Activated CD4-positive, alpha-beta memory T cell treated with anti-CD3 and anti-CD28 coated beads for 36 hours (primary cell): ENCODE measurements at places on chromosomes 3 and 15. TPM values are rescaled to one million over a fixed set of nuclear protein-coding genes. Genes with fewer than 3 reads are reported as not detected.

Gene IL16
- 58.8 TPM for total RNA-seq

Gene BTLA
- 18.7 TPM for total RNA-seq

Gene ARRDC4
- total RNA-seq: 0.29 TPM

Gene CADM2
- not detected for total RNA-seq

Gene CPA3
- not detected for total RNA-seq

DNA sequence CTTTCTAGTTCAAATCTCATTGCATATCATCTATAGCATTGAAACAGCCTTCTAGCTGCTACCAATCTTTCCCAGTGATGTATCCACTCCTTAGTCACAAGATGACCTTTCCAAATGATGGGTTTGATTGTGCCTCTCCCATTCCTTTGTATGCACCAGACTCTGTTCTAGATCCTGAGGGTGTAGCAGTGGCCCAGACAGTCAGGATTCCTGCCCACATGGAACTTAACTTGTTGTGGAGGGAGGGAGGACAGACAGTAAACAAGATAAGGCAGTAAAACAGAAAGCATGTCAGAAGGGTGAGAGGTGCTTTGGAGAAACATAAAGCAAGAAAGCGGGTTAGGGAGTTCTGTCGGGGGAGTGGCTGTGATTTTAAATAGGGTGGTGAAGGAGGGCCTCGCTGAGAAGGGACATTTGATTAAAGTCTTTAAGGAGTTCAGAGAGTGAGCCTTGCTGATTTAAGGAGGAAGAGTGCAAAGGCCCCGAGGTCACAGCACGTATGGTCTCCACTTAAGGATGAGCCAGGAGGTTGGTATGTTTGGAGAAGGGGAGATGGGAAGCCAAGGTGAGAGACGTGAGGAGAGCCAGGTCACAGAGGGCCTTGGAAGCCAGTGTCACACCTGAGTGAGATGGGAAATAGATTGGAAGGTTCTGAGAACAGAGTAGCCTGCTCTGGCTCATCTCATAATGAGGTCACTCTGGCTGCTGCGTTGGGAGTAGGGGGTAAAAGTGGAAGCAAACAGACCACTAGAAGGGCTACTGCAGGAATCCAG is 38.3 kb downstream of the FAM43A start:
- peaks cover 10% of the 10 kb centered on the region for H3K27me3 ChIP-seq
- H3K27ac ChIP-seq: no peak overlapping the region
- H3K36me3 ChIP-seq: no peaks in the 10 kb centered on the region
- H3K4me1 ChIP-seq: no peaks in the 10 kb centered on the region

GRCh38 chr3:165784337-165784736 is 52.9 kb downstream of the BCHE start:
- H3K36me3 ChIP-seq: no peaks in the 10 kb centered on the region
- DNase-seq: no peak
- H3K27me3 ChIP-seq: no peaks in the 10 kb centered on the region
- no peak overlapping the region for H3K27ac ChIP-seq
- no peaks in the 10 kb centered on the region for H3K4me1 ChIP-seq

DNA sequence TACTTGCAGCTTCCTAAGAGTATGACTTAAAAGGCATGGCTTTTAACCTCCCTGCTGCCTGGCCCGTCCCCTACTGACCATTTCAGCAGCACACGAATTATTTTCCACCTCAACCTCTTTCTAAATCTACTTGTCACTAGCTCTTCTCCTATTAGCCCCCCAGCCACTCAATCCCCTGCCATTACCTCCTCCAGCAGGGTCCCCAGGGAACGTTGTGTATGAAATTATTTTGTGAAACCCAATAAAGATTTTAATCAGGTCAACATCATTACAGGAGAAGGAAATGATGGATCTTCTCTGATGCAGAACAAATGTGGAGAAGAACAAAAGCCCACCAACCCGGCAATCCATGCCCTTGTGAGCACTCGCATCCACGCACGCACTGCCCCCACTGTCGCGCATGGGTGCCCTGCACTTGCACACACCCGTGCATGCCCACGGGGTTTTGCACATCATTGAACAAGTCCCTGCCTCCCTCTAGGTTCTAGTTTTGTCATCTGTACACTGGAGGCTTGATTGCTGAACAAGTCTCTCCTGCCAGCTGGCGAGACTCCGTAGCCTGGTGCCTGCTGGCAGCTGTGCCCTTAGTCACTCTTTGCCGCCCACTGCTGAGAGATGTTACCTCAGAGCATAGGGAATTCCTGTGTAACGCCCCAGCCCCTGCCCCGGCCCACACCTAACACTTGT is 51.6 kb downstream of the LINGO1 start:
- no peak for DNase-seq
- H3K36me3 ChIP-seq: no peaks in the 10 kb centered on the region
- no peaks in the 10 kb centered on the region for H3K4me1 ChIP-seq
- H3K4me3 ChIP-seq: no peak overlapping the region

GRCh38 chr3:195559723-195560409 is 16.7 kb upstream of the PPP1R2 start:
- no peak overlapping the region for H3K4me3 ChIP-seq
- peaks cover 19% of the 10 kb centered on the region for H3K4me1 ChIP-seq
- H3K36me3 ChIP-seq: no peaks in the 10 kb centered on the region
- no peak for DNase-seq

DNA sequence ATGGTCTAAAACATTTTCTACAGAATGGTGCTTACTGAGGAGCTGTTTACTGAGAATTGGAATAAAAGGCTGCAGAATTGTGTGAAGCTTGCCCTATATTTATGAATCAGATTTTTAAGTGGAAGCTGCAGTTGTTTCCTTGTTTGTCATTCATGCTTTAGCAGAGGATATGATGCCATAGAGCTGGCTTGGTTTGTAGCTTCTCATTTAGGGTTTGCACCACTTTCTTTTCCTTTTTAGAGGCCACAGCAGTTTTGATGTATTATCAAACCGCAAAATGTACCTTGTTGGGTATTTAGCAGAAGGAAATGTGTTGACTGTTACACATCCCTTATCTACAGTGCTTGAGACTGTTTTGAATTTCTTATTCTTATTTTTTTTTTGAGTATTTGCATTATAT is 66.2 kb downstream of the RASA2 start:
- no peak for DNase-seq
- peaks cover 59% of the 10 kb centered on the region for H3K4me1 ChIP-seq
- no peaks in the 10 kb centered on the region for H3K27me3 ChIP-seq

DNA sequence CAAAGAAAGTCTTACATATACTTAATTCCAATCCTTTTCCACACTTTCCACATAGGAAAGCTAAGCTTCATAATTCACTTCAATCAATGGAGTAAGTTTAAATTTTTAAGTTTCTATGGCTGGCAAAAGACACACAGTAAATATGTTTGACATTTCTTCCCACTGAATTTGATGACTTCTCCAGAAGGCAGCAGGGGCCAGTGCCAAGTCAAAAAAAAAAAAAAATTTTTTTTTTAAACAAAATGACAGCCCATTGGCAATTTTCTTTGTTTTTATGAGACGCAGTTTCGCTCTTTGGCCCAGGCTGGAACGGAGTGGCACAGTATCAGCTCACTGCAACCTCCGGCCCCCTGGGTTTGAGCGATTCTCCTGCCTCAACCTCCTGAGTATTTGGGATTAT is 28.7 kb downstream of the ATP13A3 start:
- no peaks in the 10 kb centered on the region for H3K27me3 ChIP-seq
- no peak overlapping the region for H3K4me3 ChIP-seq
- no peak overlapping the region for H3K27ac ChIP-seq
- peaks cover 28% of the 10 kb centered on the region for H3K36me3 ChIP-seq
- H3K4me1 ChIP-seq: no peaks in the 10 kb centered on the region

GRCh38 chr3:78177780-78178179 is 1137.9 kb downstream of the ROBO2 start:
- H3K4me3 ChIP-seq: no peak overlapping the region
- H3K27ac ChIP-seq: no peak overlapping the region
- DNase-seq: no peak
- H3K27me3 ChIP-seq: no peaks in the 10 kb centered on the region
- no peaks in the 10 kb centered on the region for H3K4me1 ChIP-seq

GRCh38 chr15:68028888-68029207 is 25.3 kb upstream of the PIAS1 start:
- H3K36me3 ChIP-seq: no peaks in the 10 kb centered on the region
- DNase-seq: no peak
- no peak overlapping the region for H3K4me3 ChIP-seq
- no peaks in the 10 kb centered on the region for H3K4me1 ChIP-seq
- no peak overlapping the region for H3K27ac ChIP-seq

GRCh38 chr15:41018534-41018933 is 65.3 kb downstream of the CHAC1 start:
- peaks cover 3% of the 10 kb centered on the region for H3K4me1 ChIP-seq
- no peak overlapping the region for H3K27ac ChIP-seq
- DNase-seq: no peak
- no peak overlapping the region for H3K4me3 ChIP-seq
- peaks cover 26% of the 10 kb centered on the region for H3K36me3 ChIP-seq
- H3K27me3 ChIP-seq: no peaks in the 10 kb centered on the region
